NCI-H1417 (cell line): ENCODE measurements at places on chromosomes 12 and 14.

GRCh38 chr12:125533434-125534029 is 468.3 kb downstream of the AACS start:
- peak; percentile 9 for DNase-seq

GRCh38 chr14:94738751-94739150 is 31.2 kb downstream of the GSC start:
- no peak for DNase-seq

DNA sequence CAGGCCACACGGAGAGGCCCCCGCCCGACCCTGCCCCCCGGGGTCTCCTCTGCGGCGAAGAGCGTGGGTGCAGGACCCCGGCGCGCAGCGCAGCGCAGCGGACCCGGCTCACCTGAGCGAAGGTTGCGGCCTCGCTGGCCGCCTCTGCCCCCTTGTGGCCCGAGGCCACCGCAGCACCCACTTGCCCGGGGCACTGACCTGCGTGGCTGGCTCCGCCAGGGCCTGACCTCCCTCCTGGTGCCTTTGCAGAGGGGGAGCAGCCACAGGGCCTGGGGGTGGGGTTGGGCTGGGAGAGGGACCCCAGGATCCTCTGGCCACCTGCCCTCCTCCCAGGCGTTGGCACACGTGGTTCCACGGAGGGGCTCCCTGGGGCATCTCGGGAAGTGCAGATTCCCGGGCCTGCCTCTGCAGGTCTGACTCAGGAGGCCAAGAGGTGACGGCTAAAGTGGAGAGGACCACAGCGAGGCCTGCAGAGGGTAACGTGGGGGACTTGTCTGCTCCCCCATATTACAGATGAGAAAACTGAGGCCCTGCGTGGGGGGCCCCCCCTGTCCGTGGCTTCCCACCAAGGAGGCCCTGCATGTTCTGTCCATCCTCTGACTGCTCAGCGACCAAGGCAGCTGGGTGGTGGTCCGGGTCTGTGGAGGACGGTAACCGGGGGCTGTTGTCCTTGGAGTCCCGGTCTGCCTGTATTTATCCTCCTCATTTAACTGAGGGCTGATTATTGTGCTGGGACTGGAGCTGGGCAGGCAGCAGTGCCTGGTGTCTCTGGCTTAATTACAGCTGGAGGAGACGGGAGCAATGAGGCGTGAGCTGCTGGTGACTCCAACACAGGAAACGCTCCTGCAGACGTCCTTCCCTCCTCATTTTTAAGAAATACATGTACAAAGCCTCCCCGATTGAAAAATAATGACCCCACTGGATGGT is 67.9 kb upstream of the BEGAIN start:
- DNase-seq, result peak; percentile 46

DNA sequence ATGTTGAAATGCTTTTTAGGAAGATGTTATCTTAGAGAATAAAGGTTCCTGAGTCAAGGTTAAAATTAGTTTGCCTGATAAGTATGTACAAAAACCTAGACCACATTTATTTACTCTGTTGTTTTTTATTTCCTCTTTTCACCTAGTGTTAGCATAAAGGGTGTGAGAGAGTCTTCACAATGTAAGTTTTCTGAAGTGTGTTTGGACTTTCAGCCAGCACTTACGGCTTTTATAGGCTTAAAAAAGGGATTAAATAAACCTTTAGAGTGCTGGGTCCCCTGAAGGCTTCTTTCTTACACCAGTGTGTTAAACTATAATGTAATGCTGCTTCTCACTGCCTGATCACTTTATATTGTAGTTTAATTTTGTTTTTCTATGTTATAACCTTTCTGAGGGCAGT is 27.2 kb downstream of the ARHGAP5 start:
- DNase-seq, result no peak

DNA sequence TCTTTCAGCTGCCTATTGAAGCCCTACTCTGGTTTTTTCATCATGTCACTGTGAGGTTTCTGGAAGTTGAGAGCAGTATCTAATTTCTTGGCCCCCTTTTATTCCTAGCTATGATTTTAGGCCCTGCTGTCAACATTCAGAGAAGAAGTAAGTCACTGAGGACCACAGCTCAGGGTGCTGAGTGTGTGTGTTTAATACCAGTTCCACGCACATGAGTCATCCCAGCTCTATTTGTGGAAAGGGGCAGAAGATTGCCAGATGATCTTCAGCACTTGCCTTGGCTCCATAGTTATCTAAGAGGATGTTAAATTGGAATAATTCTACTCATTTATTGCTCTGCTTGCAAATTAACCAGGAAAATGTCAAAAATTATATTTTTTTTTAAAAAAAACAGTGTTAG is 65.5 kb upstream of the SLC38A4 start:
- no peak for DNase-seq

DNA sequence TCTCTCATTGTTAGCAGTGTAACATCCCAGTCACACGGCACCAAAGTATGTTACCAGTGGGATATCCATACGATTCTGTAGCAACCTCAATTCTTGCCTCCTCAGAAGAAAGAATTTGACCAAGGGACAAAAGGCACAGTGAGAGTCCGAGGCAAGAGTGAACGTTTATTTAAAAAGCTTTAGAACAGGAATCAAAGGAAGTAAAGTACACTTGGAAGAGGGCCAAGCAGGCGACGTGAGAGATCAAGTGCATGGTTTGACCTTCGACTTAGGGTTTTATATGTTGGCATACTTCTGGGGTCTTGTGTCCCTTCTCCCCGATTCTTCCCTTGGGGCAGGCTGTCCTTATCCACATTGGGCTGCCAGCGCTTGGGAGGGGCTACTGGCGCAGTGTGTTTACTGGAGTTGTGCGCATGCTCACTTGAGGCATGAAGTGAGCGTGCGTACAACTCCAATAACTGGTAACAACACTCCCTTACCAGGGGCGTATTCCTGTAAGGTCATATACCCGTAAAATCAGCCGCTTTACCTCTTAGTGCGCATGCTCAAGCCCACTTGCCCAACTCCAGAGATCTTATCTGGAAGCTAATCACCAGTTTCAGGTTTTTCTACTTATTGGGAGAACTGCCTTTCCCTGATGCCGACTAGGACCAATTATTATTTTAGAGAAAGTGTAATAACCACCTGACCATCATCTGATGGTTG is 71.7 kb downstream of the FAR2 start:
- DNase-seq, result no peak

GRCh38 chr12:76706761-76707160 is 57.2 kb upstream of the ZDHHC17 start:
- no peak for DNase-seq

DNA sequence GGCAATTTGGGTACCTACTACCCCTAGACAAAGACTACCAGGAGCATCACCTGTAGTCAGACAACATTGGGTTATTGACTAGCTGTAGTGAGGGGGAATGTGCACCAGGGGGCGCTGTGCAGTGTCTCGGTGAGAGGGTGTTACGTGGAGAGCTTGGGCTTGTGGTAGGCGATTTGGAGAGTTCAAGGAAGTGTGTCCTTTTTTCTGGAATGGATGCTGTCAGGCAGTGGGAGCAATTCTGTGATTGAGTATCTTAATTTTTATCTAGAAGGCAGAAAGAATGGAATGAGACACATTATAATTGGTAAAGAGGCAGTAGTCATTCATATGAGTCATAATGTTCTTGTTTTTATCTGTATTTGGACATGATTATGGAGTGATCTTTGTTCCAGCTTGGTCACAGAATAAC is 187.7 kb downstream of the GALC start:
- DNase-seq, result peak; percentile 22

GRCh38 chr12:76692846-76693245 is 71.1 kb upstream of the ZDHHC17 start:
- no peak for DNase-seq

DNA sequence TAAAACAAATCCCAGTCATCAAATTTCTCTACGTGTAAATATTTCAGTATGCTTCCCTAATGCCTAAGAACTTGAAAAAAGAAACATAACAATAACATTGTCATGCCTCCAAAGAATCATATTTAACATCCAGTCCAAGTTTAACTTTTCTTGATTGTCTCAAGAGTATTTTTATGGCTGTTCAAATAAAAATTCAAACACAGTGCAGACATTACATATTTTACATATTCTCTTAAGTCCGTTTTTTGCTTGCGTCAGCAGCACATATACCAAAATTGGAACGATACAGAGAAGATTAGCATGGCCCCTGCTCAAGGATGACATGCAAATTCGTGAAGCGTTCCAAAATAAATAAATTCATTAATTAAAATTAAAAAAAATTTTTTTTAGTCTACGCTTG is 23.3 kb upstream of the EEA1 start:
- no peak for DNase-seq

GRCh38 chr12:13146336-13146938 is 43.0 kb upstream of the GSG1 start:
- DNase-seq, result no peak

DNA sequence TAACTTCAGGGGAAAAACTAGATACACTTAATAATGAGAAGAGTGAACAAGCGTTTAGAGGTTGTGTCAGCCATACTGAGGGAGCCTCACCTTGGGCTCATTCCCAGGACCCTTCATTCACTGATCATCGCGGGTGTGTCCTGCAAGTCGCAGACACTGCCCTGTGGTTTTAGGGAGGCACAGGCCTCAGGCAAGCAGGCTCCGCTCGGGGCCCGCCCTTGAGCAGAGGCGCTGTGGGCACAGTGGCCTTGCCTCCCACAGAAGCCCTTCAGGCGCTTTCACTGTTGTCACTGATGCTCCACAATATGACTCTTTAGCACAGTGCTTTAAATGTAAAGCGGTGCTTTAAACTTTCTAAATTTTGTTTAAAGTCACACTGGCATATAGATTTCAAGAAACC is 67.4 kb downstream of the DDX51 start:
- DNase-seq, result no peak

DNA sequence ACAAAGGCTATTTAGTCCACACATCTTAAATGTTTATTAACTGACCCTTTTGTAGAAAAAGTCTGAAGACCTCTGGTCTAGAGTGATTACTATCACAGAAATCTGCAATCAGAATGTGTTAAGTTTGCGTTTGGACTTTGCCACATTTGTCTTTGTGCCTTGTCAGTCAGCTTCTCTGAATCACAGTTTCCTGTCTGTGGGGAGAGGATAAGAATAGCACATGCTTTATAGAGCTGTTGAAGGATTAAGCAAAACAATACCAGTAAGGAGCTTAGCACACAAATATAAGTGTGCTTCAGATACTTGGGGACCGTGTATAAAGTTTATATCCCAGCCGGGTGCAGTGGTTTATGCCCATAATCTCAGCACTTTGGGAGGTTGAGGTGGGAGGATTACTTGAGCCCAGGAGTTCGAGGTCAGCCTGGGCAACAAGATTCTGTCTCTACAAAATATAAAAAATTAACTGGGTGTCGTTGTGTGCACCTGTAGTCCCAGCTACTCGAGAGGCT is 63.0 kb upstream of the BTG1 start:
- peak; percentile 33 for DNase-seq

DNA sequence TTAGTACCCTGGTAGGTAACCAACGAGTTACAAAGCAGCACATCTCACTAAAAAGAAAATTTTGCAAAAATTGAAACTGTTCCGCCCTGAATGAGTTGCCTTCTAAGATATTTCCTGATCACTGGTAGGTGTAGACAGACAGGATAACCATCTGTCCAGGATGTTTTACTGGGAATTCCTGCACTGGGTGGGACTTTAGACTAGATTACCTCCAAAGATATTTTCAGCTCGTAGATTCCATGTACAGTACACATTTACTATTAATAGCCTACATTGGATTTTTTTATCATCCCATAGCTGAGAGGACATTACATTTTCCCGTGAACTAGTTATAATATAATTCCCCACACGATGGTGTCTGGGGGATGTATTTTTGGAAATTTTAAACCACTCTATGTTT is 139.6 kb downstream of the DYRK2 start:
- DNase-seq, result no peak

DNA sequence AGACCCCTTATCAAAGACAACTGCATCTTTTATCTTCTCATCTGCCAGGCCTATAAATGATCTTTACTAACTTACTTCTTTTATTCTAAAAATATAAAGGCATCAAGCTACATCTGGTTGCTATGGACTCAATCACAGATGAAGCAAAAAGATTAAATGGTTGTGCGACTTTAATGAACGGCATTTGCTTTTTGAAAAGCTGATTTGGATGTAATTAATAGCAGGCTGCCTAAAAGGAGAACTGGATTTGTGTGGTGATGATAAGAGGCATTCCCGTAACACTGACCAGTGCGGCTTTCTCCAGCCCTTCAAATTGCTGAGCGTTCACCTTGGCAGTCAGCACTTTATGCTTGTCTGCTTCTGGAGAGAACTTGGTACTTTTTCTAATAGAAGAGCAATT is 103.8 kb downstream of the ARMH4 start:
- no peak for DNase-seq

DNA sequence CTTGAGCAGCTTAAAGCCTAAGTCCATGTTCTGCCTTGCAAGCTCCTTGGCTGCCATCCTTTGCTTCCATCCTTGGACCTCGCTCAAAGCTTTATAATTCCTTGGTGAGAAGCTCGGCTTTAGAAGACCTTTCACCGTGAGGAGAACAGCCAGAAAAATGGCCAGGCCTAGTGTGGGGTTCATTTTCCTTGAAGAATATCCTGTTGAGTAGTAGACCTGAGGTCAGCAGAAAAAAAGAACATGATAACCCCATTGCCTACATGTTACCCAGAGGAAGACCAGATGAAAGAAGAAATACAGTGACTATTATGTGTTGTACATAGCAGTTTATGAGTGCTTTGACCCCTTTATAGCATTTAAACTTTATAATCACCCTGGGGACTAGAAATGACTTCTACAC is 11.1 kb downstream of the SERPINA12 start:
- no peak for DNase-seq

DNA sequence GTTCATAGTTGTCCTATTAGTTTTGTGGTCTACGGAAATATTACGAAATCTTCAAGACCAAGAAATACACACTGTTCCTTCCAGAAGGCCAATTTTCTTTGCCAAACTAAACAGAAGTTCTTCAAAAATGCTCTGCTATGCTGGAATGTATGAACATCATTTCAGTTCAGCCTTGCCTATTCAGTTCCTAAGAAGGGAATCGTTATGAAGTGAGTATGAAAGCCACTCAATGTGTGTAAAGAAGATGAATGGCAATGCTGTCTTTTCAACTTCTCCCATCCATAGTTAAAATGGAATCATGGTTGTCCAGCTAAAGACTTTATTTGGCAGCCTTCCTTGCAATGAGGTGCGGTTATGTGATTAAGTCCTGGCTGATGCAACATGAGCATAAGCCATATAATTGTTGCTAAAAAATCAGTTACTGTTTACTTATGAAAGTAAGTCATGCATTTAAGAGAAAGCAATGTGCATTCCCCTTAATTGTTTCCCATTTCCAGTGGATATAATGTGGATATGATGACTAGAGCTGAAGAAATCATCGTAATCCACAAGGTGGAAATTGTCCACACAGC is 73.8 kb upstream of the PTPRR start:
- DNase-seq, result no peak

- no peak for DNase-seq
Observed at GRCh38 chr12:6459004-6459337, 7.1 kb downstream of the TAPBPL start.

- no peak for DNase-seq
Observed at GRCh38 chr12:80107221-80107620, 7.9 kb downstream of the OTOGL start.

- no peak for DNase-seq
Observed at GRCh38 chr14:61596990-61597389, 98.3 kb upstream of the HIF1A start.

GRCh38 chr12:2561367-2561766 is 233.4 kb upstream of the FKBP4 start:
- DNase-seq, result no peak

GRCh38 chr12:85923767-85924331 is 49.8 kb downstream of the NTS start:
- DNase-seq, result no peak
